Spinal cord (tissue), 10 donors: ENCODE measurements at places on chromosomes 12 and 14.

DNA sequence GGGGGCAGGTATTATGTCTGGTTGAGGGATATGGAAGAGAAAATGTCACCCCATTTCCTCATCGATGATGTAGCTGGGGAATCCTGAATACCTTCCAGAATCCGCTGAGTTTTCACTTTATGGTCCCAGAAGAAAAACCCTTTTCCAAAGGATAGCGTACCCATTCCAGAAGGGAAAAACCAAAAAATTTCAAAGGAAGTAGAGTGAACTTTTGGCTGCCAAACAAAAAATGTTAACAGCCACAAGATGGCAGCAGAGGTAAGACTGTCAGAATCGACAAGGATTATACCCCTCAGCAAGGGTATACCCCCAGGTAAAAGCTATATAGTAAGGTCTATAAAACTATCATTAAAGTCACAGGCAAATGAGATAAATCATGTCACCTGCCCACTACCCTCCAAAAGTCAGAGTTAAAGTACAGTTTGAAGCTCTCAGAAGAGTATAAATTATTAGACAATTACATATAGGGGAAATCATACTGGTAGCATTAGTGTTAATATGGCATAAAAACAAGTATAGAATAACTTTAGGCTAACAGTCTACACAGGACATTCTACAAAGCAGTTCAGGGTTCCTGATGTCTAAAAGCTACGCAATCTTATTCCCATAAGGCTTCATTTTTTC, 18.0 kb downstream of the ACIN1 start:
- DNase-seq, result peak; percentile 67

GRCh38 chr12:84738481-84738972, 174.1 kb downstream of the SLC6A15 start:
- DNase-seq, result no peak

DNA sequence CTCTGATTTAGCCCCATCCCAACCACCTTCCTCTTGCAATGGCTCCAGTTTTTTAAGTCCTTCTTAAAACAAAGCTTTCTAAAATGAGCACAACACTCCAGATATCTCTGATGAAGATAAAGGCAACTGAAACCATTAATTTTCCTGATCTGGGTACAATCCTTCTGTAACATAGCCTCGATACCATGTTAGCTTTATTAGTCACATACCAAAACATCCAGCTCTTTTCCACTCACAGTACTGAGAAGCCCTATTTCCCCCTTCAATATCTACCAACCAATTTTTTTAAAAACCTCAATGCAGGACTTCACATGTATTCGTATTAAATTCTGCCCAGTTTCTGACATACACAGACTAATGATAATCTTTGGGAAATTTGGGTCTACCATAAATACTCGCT, 105.9 kb downstream of the MED13L start:
- no peak for DNase-seq

- DNase-seq, result no peak
Measured at GRCh38 chr14:95667249-95667693, 19.0 kb upstream of the TCL1B start.

DNA sequence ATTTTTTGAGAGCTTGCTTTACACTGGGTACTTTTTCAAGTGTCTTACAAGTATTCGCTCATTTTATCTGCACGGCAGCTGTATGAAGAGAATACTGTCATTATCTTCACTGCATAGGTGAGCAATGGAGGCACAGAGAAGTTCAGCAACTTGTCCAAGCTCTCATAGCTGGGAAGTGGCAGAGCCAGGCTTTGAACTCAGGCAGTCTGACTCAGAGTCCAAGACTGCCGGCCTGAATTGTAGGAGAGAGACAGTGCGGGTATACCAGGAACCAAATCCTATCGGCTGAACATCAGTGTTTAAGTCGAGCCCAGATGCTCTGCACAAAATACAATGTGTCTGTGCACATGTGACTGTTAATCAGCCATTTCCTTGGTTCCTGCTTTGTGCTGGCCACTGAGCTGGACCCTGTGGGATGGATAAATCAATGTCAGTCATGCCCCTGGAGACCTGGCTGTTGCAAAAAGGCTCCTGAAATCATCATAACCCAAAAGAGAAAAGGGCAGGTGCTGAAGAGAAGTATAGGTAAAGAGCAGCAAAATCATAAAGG, 474.6 kb downstream of the DPF3 start:
- DNase-seq, result no peak

GRCh38 chr12:93805736-93806141, 128.6 kb downstream of the CRADD start:
- DNase-seq, result no peak

DNA sequence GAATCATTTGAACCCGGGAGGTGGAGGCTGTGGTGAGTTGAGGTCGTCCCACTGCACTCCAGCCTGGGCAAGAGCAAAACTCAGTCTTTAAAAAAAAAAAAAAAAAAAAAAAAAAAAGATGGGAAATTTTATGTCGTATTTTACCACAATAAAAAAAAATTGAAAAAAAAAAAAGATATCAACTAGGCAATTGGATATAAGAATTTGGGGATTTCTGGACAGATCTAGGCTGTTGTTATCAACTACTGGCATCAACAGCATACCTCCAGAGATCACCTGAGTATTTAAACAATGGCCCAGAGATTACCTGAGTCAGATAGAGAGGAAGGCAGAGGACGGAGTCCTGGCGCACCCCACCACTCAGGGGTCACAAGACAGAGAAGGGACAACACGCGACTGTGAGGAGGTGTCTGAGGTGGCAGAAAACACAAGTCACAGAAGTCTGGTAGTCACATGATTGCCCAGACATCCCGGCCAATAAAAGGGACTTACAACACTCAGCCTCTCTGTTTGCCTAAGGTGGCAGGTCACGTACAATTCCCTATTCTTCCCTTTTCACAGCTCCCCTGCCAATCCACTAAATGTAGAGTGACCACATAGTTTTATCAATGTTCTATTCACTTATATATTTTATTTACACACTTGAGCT, 1.8 kb downstream of the SPRING1 start:
- DNase-seq, result no peak

- no peak for DNase-seq
Measured at GRCh38 chr12:96500693-96501092, 11.3 kb downstream of the CFAP54 start.

DNA sequence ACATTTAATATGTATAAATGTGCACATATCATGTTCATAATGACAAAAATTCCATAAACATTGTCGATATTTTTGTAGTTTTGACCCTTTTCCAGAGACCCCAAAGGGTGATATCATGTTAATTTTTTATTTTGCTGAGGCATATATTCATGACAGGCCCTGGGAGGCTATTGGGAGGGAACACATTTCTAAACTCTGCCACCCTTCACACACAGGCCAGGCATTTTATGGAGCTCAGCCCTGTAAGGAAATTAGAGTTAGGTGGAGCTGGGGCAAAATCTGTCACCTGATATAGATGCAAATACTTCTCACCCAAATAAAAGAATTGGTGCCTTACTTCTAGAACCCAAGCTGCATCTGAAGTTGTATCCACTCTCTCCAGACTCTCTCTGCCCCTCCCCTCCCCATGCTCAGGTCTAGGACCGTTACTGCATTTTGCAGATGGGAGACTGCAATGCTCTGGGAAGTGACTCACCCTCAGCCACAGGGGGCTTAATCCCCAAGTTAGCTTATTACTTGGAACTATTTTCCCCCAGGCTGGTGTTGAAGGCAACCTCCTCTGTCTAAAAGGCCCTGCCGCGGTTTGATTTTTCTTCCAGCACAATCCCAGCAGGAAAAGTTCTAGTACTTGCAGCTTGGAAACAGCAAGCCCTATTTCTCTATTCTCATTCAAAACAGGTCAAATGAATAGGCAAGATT, 238.9 kb downstream of the EMP1 start:
- DNase-seq, result no peak
